Left colon (tissue), 2 donors: ENCODE measurements at places on chromosomes 11 and 22. TPM values are rescaled to one million over a fixed set of nuclear protein-coding genes. Genes with fewer than 3 reads are reported as not detected.

Gene TMPRSS5
- total RNA-seq, result 0.47 TPM

Gene GAS2
- 2.5 TPM for total RNA-seq

Gene C11orf52
- total RNA-seq, result 8.5 TPM

Gene VSTM5
- 1.1 TPM for total RNA-seq

Gene MED17
- total RNA-seq, result 25.6 TPM

Gene CYP2R1
- 19.1 TPM for total RNA-seq

Gene OR8A1
- total RNA-seq, result not detected

Gene RAB3IL1
- 3.1 TPM for total RNA-seq

Gene NAALAD2
- total RNA-seq, result 0.89 TPM

Gene ROBO3
- total RNA-seq, result 9.2 TPM

Gene KRTAP5-11
- not detected for total RNA-seq

Gene CLDN5
- total RNA-seq, result 27.7 TPM

Gene SORL1
- total RNA-seq, result 130 TPM

Gene CARD18
- not detected for total RNA-seq

Gene EHF
- total RNA-seq, result 394 TPM

Gene GSTT2B
- total RNA-seq, result not detected

Gene ADORA2A
- total RNA-seq, result 4.0 TPM

Gene SERPINH1
- 24.0 TPM for total RNA-seq

Gene OR51B2
- total RNA-seq, result not detected

Gene TTC36
- total RNA-seq, result 0.98 TPM

Gene TMPRSS6
- 0.56 TPM for total RNA-seq

Gene KRTAP5-1
- total RNA-seq, result not detected
